ENCODE measurements at places on chromosomes 3 and 15.

GRCh38 chr3:188320757-188321156 lies 166.8 kb downstream of the LPP start:
- no peak for DNase-seq

DNA sequence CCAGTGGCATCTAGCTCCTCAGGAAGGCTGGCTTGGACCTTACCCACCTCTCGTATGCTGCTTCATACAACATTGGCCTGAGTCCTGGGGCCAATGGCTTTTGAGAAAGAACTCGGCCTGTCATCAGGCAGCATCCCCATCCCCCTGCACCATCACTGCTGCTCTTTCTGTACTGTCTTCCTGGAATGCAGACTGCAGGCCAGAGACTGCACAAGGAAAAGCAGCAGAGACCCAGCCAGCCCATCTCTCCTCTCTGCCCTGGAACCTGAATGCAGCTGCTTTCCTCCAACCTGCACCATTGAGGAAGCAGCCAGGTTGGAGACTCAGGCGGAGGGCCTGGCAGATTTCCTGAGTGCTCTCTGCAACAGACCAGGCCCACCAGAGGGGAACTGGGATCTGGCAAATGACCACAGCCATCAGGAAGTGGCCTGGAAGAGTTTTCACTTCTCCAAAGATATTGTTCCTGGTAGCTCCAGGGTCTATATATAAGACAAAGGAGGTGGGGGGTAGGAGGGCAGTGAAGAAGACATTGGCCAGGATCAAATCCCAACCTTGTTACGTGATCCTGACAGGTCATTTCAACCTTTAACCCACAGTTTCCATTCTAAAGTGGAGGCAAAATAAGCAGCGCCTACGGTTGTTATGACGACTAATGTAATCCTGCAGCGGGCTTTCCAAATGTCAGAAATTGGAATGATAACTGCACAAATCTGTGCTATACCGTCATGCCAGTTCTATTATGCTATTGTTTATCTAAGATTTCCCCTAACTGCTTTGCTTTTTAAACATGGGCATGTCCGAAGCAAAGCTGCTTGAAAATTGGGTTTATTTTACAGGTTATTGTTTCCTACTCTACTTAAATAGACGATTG lies 24.4 kb upstream of the RAB7A start:
- no peak for DNase-seq

GRCh38 chr15:84922530-84922929 lies 38.1 kb downstream of the SLC28A1 start:
- no peak for DNase-seq

- DNase-seq: no peak
Observed at GRCh38 chr15:83912343-83912742, 258.4 kb downstream of the ADAMTSL3 start.

GRCh38 chr3:56894881-56895431 lies 93.2 kb upstream of the ARHGEF3 start:
- DNase-seq: peak; percentile 40

DNA sequence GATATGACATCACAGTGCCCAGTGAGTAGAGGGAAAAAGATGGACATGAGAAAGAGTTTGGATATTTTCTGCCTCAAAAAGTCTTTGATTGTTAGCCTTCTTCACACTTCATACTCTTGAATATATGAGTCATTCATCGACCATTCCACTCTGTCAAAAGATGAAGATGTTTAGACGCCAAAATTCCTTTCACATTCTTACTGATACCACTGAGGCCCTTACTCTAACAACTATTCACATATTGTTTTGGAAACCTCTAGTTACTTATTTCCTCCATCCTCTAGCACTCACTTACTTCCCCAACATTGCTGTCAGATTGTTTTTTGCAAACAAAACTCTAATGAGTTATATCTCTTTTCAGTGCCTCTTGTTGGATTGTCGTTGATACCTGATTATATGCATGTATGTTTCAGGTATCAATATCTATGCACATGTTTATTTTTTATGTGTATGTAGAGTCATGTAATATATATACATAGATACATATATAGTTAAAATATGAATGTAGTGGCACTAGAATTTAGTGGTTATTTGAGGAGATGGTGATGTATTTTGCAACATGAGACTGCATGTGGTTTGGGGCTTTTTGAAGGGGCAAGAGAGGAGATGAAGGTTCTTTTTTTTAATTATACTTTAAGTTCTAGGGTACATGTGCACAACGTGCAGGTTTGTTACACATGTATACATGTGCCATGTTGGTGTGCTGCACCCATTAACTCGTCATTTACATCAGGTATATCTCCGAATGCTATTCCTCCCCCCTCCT lies 40.0 kb upstream of the OR5H6 start:
- DNase-seq: no peak

GRCh38 chr3:171376596-171376947 lies 83.6 kb downstream of the TNIK start:
- DNase-seq: no peak

- no peak for DNase-seq
Observed at GRCh38 chr3:43465109-43465508, 156.7 kb downstream of the ANO10 start.

DNA sequence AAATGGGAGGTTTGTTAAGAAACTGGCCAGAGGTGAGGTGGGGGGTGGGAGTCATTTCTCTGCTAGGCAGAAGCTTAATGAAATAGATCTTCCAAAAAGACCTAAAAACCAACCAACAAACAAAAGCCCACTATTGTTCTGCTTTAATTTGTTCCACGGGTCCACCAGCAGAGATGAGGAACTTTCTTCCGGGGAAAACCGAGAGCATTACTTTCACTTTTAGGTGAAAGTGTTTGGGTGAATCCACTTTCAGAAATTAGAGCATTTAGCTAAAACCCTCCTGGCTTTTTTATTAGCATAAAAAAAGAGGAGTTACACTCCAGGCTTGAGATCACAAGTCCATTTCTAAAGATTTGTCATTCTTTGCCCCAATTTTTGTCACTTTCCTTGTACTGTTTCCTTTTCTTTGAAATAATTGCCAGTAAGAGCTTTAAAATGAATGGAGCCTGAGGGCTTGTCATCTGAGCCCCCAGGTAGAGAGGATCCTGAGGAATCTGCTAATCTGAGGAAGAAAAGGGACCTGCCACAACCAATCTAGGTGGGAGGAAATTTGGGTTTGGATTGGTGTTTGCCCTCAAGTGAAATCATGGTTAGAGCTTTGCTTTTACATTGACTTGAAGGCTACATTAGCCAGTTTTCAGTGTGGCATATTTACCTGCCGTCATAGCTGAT lies 667.6 kb downstream of the NAALADL2 start:
- no peak for DNase-seq

- no peak for DNase-seq
Observed at GRCh38 chr3:36714343-36715086, 49.8 kb downstream of the DCLK3 start.

GRCh38 chr3:87161851-87162250 lies 65.3 kb upstream of the CHMP2B start:
- no peak for DNase-seq

GRCh38 chr3:122014741-122015140 lies 7.3 kb downstream of the ILDR1 start:
- no peak for DNase-seq

DNA sequence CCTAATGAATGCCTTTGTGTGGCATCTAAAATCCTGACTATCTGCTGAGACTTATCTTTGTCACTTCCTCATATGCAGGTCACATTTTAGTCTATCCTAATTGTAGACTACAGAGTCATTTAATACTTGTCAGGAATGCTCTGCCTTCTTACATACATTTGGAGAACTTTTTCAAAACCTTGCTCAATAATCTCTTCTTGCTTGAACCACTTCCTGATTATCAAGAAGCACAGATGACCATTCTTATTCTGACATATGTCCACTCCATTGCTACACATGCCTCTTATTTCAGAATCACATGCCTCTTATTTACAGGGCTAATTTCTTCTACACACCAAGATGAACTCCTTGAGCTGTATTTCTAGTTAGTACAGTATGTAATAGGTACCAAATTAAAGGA lies 400.3 kb downstream of the TBC1D5 start:
- DNase-seq: no peak

- DNase-seq: no peak
Observed at GRCh38 chr3:109025896-109026295, 72.2 kb upstream of the GUCA1C start.

- DNase-seq: no peak
Observed at GRCh38 chr15:73081321-73081958, 29.2 kb downstream of the NEO1 start.

- no peak for DNase-seq
Observed at GRCh38 chr15:71313806-71314205, 198.5 kb downstream of the THSD4 start.

DNA sequence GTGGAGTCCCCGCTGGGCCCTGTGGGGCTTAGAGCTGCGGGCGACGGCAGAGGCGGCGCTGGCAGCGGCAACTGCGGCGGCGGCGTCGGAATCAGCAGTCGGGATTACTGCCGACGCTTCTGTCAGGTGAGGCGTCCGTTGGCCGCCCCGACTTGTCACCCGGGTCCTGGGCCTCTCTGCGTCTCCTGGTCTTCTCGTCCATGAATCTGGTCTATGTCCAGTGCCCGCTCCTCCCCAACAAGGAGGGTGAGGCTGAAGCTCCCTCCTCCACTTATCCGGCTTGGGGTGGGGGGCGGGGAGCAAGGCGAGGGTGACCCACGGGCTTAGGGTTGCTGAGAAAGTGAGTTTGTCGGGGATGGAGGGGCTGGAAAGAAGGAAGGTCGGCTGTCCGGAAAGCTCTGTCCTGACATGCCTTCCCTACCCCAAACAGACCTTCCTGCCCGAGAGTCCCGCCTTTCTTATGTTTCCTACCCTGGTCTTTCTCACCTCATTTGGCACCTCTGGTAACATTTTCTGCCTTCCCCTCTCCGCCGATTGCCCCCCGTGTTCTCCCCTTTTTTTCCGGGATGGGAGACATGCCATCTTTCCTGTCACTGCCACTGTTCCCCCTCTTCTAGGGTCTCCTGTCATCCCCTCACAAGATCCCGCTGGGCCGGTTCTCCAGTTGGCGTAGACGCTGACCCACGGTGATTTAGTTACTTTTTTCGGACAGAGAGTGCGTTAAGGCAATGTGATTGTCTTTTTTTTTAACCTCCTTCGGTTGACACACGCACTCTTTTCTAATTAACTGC lies 520 bp downstream of the ZNF654 start:
- DNase-seq: peak; percentile 44

- no peak for DNase-seq
Observed at GRCh38 chr15:36557364-36557763, 22.1 kb upstream of the CDIN1 start.

GRCh38 chr15:81195339-81195864 lies 1.3 kb upstream of the IL16 start:
- DNase-seq: no peak

DNA sequence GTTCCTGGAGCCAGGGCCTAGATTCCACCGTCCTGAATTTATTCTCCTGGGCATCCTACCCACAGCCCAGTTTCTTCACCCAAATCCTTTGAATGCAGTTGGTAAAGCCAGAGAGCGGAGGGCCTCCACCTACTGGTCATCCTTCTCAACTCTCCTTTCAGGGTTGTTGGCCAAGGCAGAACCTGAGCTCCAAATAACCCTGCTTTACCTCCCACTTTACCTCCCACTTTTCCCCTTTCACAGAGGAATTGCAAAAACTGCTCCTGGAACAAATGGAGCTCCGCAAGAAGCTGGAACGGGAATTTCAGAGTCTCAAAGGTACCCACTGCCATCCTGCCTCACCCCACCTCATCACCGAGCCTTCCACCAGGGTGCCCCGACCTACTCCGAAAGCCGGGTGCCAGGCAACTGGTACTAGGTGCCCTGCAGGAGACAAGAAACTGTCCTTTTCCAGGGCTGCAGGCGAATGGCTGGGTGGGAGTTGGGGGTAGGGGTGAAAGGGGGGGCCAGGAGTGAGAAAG lies 6.8 kb downstream of the SKOR1 start:
- DNase-seq: no peak

DNA sequence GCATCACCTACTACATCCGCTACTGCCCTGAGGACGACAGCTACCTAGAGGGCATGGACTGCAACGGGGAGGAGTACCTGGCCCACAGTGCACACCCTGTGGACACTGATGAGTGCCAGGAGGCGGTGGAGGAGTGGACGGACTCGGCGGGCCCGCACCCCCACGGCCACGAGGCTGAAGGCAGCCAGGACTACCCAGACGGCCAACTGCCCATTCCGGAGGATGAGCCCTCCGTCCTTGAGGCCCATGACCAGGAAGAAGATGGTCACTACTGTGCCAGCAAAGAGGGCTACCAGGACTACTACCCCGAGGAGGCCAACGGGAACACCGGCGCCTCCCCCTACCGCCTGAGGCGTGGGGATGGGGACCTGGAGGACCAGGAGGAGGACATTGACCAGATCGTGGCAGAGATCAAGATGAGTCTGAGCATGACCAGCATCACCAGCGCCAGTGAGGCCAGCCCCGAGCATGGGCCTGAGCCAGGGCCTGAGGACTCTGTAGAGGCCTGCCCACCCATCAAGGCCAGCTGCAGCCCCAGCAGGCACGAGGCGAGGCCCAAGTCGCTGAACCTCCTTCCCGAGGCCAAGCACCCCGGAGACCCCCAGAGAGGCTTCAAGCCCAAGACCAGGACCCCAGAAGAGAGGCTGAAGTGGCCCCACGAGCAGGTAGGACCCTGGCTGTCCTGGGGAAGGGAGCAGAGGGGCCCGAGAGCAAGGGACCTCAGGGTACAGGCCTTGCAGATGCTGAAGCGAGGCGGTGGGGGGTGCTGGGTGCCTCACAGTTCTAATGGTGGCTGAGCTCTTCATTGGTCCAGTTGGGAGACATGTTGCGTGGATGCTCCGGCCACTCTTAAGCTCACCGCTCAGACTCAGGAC lies 168.6 kb downstream of the APBA2 start:
- DNase-seq: no peak

GRCh38 chr3:15815696-15816095 lies 17.9 kb upstream of the ANKRD28 start:
- DNase-seq: no peak

- DNase-seq: no peak
Observed at GRCh38 chr15:60751985-60752952, 273.3 kb upstream of the ICE2 start.

GRCh38 chr3:57958642-57959422 lies 49.4 kb upstream of the FLNB start:
- no peak for DNase-seq

GRCh38 chr15:90869601-90870353 lies 1.4 kb downstream of the FURIN start:
- peak; percentile 65 for DNase-seq

DNA sequence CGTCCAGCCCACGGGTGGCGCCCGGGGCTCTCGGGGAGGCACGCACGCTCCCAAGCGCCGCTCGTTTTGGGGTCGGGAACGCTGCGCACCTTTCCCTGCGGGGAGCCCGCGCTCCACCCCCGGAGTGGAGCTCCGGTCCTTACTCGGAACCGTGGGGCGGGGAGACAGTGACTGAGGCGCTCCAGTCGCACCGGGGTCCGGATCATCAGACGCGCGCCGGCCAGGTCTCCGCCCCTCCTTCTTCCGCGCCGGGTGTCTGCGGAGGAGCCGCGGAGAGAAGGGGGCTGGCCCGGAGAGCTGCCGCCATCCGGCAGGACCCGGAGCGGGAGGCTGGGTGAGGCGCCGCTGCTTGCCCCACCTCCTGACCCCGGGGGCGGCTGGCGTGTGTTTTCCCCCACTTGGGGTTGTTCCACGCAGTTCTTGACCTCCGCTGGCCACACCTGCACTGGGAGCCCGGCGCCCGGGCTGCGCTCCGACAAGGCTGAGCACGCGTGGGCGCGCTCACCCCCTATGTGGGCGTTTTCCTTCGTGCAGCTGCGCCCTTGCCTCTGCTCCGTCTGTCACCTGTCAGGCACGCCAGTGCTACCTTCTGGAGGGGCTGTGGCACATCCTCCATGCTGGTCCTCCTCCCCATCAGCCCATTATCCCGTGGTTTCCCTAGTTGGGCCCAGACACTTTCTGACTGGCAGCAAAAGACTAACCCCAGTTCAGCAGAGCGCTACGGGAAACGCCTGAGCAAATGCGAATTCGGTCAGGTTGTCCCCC lies at the start of gene MCF2L2:
Gene MCF2L2, minus strand, starts transcription at position 173 of the 765 bp plus-strand sequence. CDS start 642 bp downstream, outside the sequence.
- peak; percentile 30 for DNase-seq

GRCh38 chr3:190089711-190090110 lies 31.0 kb downstream of the P3H2 start:
- peak; percentile 59 for DNase-seq
